ENCODE measurements at places on chromosomes 6 and 20.

- DNase-seq = no peak
These were observed 99.4 kb downstream of the PLG start for GRCh38 chr6:160801418-160801817.

- DNase-seq = no peak
These were observed 63.9 kb upstream of the MPC1 start for GRCh38 chr6:166446567-166447065.

DNA sequence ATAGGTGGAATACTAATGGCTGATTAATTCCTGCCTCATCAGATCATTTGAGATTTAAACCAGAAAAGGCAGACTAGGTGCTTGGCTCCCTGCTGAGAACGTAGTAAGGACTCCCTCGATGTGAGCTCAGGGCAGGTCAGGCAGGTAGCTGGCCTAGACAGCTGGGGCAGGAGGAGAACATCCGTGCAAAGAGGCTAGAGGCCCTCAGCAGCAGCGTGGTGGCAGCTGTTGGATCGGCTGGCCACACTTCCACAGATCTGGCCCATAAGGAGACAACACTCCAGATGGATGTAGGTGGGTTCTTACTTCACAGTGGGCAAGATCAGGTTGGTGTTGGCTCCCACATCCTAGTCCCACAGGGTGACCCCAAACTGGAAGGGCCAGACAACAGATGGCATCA is 38.5 kb downstream of the EYA2 start:
- DNase-seq = no peak

GRCh38 chr20:50041246-50041873 is 58.6 kb downstream of the SNAI1 start:
- no peak for DNase-seq

- peak; percentile 9 for DNase-seq
These were observed 95.7 kb downstream of the LY86 start for GRCh38 chr6:6683969-6684833.

DNA sequence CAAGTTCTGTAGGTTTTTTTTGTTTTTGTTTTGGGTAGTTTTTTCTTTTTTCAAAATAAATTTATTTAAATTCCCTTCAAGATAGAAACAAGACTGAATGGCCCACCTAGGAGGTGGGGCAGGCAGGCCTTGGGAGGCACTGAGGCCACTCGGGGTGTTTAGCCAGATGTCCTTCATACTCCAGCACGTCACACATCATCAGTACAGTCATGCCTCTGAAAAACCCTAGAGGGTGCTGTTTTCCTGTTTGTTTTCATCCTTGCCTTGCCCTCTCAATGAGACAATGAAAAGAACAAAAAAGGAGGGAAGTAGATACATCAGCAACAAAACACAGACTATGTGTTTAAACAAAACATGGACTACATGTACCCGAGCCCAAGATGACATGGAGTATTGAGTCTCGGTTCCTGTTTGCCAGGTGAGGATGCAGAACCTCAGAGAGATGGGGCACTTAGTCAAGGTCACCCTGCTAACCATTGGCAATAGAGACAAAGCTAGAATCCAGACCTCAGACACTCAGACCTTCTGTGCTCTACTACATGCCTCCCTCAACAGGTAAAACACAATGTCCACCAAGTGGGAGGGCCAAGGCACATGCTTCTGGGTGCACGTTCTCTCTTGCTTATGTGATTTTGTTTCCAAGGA is 26.8 kb upstream of the CLIC5 start:
- no peak for DNase-seq

DNA sequence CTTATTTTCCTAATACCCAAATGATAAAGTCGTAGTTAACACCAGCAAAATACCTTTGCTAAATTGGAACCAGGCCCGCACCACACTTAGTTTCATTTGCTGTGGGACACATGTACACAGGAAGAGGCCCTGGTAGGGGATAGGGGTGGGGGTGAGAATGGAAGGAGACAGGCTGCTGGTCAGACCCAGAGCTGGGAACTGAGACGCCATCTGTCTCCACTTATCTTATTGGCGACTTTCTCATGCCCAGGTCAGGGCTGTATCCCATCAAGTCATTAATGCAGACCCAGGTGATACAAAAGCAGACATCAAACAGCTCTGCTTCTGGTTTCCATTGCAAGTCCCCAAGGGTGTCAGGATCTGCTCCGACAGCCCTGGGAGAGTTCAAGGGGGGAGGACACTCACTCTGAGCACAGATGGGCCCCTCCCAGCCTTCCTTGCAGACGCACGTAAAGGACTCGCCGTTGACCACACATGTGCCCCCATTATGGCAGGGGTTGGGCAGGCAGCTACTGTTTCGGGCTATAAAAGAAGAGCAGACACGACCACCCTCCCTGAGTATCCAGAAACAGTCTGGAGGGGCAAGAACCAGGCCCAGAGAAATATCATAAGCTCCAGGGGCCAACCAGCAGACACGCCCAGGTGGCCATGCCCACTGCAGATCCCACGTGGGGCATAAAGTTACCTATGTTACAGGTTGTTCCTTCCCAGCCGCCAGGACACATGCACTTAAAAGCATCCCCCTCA is 29.2 kb downstream of the JAG1 start:
- DNase-seq = no peak

GRCh38 chr6:27809939-27810767 is 102.0 kb downstream of the OR2B2 start:
- DNase-seq = no peak

DNA sequence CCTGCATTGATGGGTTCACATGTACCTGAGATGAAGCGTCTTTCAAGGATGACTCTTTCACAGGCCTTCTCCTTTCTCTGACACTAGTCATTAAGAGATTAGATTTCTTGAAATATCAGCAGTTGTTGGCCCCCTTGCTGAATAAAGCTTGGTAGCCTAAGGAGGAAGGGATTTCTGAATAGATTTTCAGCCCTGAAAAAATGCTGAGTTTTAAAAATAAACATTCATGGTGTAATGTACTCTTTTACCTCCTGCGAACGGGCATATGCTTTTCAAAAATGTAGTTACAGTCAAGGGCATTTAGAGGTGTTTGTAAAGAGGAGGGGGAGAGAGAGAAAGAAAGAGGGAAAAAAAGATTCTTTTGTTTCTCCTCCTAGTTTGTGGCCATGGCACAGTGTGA is 222.7 kb downstream of the SOX4 start:
- no peak for DNase-seq

- DNase-seq = no peak
These were observed 7.7 kb downstream of the OPN5 start for GRCh38 chr6:47789553-47789952.

- no peak for DNase-seq
These were observed 57.0 kb downstream of the RNF144B start for GRCh38 chr6:18444111-18444510.

DNA sequence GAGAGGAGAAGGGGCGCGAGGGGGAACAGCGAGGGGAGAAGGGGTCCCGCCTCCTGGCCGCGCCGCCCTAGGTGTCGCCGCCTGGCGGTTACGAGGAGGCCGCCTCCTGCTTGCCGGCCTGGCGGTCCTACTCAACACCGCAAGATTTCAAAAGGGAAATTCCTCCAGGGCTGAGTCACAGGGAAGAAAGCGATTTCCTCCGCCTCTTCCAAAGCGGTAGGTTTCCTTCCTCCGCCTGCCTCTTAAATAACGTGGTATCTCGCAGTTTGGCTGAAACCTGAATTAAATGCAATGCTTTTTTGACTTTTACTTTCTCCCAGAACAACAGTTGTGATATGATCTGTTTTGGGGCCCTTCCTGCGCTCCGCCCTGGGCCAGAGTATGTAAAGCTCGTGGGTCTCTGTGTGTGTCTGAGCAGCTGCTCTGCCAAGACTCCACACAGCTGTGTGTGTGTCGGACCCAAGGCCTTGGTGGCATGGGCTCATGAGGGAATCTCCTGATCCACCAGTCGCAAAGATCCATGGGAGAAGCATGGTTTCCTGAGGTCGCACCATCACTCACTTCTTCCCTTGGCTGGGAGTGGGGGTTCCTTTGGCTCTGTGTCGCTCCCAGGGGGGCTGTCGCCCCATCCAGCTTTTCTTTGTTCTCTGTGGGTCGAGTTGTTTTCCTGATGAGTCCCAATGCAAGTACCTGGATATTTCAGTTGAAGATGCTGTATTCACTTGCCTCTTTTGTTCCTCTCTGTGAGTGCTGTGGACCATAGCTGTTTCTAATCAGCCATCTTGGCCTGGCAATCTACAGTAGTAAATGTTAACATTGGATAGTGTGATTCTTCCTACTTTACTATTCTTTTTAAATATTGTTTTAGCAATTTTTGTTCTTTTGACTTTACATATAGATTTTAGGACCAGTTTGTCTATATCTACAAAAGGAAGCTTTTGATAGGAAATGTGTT is 31.6 kb upstream of the NOTCH4 start:
- peak; percentile 55 for DNase-seq

GRCh38 chr6:119361209-119361608 is 11.6 kb upstream of the MAN1A1 start:
- DNase-seq = no peak

GRCh38 chr6:31725502-31726350 is 2.6 kb downstream of the MPIG6B start:
- DNase-seq = no peak

GRCh38 chr20:52738081-52738480 is 234.1 kb upstream of the TSHZ2 start:
- no peak for DNase-seq

- DNase-seq = no peak
These were observed 79.2 kb upstream of the PLN start for GRCh38 chr6:118468682-118469465.
